Occipital lobe (tissue), 3 donors: ENCODE measurements at places on chromosomes 1 and 21.

DNA sequence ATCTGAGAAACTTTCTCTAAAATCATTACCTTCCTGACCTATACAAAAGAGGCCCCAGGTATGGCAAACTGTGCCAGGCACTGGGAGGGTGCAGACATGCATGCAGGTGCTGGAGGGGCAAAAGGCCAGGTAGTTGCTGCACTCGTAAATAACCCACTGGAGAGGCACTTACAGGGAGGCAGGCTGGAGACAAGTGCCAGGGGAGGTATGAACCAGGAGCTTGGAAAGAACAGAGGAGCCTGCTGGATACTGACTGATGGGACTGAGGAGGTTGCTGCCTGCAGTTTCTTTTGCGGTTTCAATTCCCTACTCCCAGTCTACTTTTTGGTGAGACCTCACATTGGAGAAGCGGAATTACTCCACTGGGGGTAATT is 113.9 kb downstream of the DSCAM start:
- no peak for DNase-seq

DNA sequence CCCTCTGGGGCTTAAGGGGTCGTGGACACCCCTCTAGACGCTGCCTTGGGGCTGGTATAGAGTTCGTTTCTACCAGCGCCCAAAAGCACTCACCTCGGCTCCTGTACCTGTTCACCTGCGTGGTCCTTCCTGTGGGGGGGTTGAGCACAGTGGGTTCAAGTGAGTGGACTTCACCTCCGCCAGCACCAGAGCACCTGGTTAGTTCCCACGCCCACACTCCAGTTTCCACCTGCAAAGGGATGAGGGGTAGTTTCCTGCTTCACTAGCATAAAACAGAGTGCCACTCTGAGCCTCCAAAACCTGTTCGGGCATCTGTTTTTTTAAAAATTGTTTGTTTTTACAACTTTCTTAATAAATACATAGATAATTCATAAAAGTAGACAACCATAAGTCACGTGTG is 64.5 kb upstream of the SIPA1L2 start:
- DNase-seq: no peak

DNA sequence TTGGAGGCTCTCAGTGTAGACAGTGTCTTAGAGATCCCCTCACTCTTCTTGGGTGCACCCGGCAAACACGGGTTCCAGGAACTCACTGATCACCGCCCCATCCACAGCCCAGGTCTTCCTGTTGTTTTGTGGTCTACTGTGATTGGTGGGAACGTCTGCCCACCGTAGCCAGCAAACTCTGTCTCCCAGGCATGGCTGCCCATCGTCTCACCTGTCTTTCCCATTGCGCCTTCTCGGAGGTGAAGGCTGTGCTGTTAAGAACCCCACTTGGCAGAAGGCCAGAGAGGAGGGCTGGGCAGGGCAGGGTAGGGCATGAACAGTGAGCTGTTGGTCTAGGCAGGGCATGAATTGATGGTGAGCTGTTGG is 14.1 kb upstream of the KCNA2 start:
- no peak for DNase-seq

GRCh38 chr1:188240772-188241406 is 1412.1 kb downstream of the PLA2G4A start:
- DNase-seq: no peak

- no peak for DNase-seq
Observed at GRCh38 chr1:53401813-53402745, 57.1 kb upstream of the DMRTB1 start.

- DNase-seq: peak; percentile 55
Observed at GRCh38 chr1:54487571-54488050, 60.4 kb upstream of the ACOT11 start.

DNA sequence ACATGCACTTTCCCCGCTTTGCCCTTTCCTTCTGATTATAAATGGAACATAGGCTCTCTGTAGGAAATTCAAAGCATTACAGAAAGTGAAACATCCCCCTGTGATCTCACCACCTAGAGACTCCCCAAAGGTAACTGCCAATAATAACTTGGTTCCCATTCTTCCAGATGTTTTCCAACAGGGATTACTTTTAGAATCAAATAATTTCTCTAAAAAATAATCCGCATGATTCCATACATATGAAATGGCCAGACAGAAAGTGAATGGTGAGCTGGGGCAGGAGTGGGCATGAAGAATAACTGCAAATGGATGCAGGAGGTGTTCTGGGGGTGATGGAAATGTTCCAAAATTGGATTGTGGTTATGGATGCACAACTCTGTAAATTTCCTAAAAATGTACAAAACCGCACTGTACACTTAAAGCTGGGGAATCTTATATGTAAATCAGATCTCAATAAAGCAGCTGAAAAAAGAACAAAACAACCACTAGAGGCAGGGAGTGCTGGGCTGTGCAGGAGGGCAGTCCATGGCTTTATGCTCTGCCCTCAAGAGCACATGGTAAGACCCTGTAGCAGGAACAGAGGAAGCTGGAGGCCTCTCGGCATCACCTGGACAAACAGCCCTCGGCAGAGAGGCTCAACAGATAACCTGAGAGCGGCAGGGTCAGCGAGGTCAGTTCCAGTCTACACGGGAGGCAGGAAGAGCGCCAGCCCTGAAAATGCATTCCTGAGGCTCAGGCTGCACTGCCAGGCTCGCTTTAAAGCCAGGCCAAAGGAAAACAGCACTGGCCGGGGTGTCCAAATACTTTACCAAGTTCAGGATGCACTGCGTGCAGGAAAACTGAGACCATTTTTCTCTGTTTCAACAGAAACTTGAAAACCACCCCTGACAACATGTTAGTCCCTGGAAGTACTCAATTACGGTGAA is 39.7 kb downstream of the CAPZB start:
- no peak for DNase-seq

DNA sequence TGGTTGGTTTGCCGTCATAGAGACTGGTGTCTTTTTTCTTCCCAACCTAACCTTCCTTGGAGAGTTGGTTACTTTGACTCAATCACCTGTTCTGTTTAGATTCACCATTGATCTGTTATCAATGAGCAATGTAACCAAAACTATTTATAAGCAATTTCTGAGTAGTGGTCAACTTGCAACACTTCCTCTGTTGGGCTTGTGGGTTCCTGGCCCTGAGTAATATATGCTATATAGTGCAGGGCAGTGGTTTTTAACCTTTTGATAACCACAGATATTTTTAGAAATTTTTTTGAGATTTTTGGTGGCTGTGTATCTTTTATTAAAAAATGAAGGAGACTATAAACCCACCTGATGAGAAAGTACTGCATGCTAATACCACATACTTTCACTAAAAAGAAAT is 9.4 kb upstream of the XCL1 start:
- DNase-seq: no peak

GRCh38 chr1:86868477-86868876 is 45.4 kb downstream of the SELENOF start:
- DNase-seq: no peak

- DNase-seq: no peak
Observed at GRCh38 chr21:36716387-36716786, 17.5 kb downstream of the SIM2 start.

GRCh38 chr1:29682171-29682918 is 446.0 kb downstream of the PTPRU start:
- no peak for DNase-seq

- DNase-seq: no peak
Observed at GRCh38 chr1:59678040-59678439, 136.7 kb upstream of the HOOK1 start.

- DNase-seq: no peak
Observed at GRCh38 chr21:32044205-32045180, 171.7 kb downstream of the HUNK start.

DNA sequence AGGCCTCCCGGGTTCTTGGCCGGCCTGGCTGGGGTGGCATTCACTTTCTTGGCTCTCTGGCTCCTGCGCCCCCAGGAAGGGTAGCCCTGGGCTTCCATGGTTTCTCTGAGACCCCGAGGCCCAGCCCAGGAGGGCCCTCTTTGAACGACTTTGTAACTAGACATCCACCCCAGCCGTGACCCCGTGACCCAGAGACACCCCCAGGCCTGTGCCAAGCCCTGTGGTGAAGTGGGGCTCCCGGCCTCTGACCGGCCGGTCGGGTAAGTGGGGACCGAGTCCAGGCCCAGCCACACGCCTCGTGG is 64.0 kb downstream of the COL18A1 start:
- no peak for DNase-seq

- no peak for DNase-seq
Observed at GRCh38 chr1:44512313-44512885, 107.3 kb downstream of the RNF220 start.

- DNase-seq: no peak
Observed at GRCh38 chr1:46405724-46406123, 11.6 kb downstream of the FAAH start.

DNA sequence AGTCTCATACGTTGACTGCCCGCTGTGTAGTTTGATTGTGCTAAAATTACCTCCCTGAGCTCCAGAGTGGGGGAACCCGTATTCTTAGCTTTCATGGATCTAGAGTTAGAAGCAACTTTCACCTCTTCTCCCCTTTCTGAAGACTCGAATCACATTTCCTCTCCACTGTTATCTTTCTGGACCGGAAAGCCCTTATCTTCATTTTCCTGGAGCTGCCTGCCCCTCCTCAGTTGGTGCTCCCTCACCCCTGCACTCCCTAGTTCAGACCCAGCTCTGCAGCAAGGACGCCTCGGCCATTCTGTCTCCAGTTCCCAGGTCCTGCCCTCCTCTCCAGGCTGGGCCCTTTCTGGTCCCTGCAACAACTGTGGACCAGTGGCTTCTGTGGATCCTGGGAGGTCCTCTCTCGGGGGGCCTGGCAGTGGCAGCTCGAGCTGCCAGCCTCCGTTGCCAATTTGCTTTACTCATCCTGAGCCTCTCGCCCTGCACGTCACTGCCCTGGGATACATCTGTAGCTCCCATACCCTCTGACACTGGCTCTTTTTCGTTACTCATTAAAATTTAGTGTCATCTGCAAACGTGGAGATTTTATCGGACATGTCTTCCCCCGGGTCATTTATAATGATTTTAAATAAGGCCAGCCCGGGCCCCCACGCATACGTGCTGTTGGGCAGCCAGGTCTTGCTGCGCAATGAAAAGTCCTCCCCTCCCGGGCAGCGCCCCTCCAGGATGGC is 141.5 kb upstream of the VAMP3 start:
- DNase-seq: no peak

GRCh38 chr1:12630946-12631530 is 12.8 kb upstream of the AADACL4 start:
- no peak for DNase-seq

- DNase-seq: no peak
Observed at GRCh38 chr1:19370453-19371170, 58.5 kb downstream of the SLC66A1 start.

GRCh38 chr1:18090636-18091035 is 17.0 kb upstream of the IGSF21 start:
- DNase-seq: no peak

- no peak for DNase-seq
Observed at GRCh38 chr1:36076979-36077573, 6.8 kb upstream of the TEKT2 start.

GRCh38 chr1:77413541-77414335 is 131.9 kb downstream of the AK5 start:
- DNase-seq: no peak

DNA sequence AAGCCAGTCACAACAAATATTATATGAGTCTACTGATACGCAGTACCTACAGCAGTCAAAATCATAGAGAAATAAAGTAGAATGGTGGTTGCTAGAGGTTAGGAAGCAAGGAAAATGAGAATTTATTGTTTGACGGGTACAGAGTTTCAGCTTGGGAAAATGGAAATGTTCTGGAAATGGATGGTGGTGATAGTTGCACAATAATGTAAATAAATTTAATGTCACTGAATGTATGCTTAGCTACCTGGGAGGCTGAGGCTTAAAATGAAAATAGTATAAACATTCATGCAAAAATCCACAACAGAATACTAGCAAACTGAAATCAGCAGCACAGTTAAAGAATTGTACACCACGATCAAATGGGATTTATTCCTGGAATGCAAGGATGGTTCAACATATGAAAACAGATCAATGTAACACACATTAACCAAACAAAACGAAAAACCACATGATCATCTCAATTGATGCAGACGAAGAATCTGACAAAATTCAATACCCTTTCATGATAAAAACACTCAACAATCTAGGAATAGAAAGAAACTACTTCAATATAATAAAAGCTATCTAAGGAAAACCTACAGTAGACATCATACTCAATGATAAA is 10.7 kb downstream of the TUT4 start:
- DNase-seq: no peak

DNA sequence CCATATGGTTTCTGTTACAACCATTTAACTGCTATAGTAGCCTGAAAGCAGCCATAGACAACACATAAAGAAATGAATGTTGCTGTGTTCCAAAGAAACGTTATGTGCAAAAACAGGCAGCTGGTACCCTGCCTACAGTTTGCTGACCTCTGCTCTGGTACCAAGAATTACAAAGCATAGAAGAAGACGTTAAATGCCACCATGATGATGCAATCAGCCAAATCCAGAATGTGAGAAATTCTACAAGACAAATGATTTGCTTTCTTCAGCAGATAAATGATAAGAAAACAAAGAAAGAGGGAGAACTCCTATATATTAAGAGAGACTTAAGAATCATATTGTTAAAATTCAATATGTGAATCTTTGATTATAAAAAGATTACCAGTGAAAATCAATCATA is 97.8 kb upstream of the PDE4B start:
- DNase-seq: no peak
